ENCODE measurements at places on chromosomes 11 and 22. TPM values are rescaled to one million over a fixed set of nuclear protein-coding genes. Genes with fewer than 3 reads are reported as not detected.

RAB39A gene
- total RNA-seq = not detected

RFPL3 gene
- not detected for total RNA-seq

- peaks cover 33% of the 10 kb centered on the region for H3K36me3 ChIP-seq
- peak overlapping the region; percentile 35 for H3K4me3 ChIP-seq
- peak; percentile 93 for DNase-seq
Observed at GRCh38 chr22:30408388-30409102, 11.7 kb downstream of the SEC14L2 start.

DNA sequence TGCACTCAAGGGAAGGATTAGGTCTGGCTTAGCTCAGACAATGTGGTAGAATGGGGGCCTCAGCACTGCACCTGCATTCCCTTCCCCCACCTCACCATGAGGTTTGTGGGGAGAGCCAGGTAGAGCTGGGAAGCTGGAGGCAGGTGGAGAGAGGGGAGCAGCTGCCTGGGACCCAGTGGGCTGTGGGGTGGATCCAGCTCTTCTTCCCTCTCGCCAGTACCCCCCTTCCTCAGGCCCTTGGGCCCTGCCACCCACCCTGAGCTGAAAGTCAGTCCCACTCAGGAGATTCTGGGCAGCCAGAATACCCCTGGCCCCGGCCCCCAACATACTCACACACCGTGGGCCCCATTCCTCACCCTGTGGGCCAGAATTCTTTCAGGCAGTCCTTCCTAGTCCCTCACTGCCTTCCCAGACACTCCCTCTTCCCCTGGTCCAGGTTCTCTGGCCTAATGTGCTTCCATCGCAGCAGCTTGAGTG is 3.1 kb upstream of the POLD4 start:
- H3K4me3 ChIP-seq = 0 out of 2 replicates have a peak overlapping the region, but pooled peaks have one; percentile 5
- H3K27me3 ChIP-seq = peaks cover 5% of the 10 kb centered on the region
- no peak for DNase-seq
- no peaks in the 10 kb centered on the region for H3K36me3 ChIP-seq
- H3K4me1 ChIP-seq = peaks cover 58% of the 10 kb centered on the region

DNA sequence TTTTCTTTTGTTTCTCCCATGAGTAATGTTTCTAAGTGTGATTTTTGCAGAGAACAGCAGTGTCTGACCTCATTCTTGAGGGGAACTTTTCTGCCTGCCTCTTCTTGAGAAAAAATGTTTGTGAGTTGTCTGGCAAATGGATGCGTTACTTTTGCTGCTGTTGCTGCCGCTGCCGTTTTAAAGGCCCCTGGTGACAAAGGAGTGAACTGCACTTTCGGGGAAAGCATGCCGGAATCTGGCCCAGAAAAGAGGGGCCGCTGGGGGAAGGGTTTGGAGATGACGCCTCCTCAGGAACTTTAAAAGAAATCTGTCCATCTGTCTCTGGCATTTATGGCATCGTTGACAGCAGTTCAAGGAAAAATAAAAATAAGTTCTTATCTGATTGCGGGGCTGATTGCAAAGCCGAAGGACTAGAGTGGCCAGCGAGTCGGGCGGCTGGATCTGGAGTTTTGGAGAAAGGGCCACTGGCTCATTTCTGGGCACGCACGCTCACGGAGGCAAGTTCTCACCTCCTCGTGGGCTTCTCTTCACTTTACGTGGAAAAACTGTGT is 16.5 kb downstream of the ZBTB16 start:
- H3K27ac ChIP-seq = no peak overlapping the region
- H3K4me3 ChIP-seq = peak overlapping the region; percentile 16
- peaks cover 63% of the 10 kb centered on the region for H3K27me3 ChIP-seq
- no peaks in the 10 kb centered on the region for H3K36me3 ChIP-seq

DNA sequence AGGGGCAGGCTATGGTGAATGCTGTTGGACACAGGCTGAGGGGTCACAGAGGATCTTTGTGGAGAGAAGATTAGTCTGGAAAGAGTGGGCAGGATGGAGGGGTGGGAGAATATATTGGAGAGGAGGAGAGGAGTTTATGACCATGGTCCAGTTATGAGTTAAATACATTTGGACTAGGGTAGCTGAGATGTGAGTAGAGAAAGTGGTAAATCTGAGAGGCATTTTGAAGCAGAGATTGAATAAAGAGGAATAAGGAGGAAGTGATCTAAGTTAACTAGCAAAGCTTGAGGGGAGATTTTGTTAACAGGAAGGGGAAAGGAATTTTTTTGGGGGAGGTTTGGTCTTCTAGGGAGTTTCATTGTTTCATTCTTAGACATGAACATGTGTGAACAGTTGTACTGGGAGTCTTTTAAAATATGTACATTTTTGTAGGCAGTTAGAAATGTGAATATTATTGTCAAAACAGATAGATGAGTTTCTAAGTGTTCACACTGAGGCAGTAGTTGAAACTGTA is 43.1 kb upstream of the EED start:
- no peak overlapping the region for H3K27ac ChIP-seq
- H3K4me3 ChIP-seq = no peak overlapping the region
- H3K4me1 ChIP-seq = peaks cover 6% of the 10 kb centered on the region
- DNase-seq = no peak
- H3K36me3 ChIP-seq = no peaks in the 10 kb centered on the region

- no peaks in the 10 kb centered on the region for H3K27me3 ChIP-seq
- 0 out of 2 replicates have a peak, but pooled peaks cover 4% of the 10 kb centered on the region for H3K4me1 ChIP-seq
- H3K27ac ChIP-seq = no peak overlapping the region
- DNase-seq = no peak
- H3K4me3 ChIP-seq = no peak overlapping the region
- peaks cover 27% of the 10 kb centered on the region for H3K36me3 ChIP-seq
Observed at GRCh38 chr22:42214633-42215415, 55.6 kb downstream of the TCF20 start.

DNA sequence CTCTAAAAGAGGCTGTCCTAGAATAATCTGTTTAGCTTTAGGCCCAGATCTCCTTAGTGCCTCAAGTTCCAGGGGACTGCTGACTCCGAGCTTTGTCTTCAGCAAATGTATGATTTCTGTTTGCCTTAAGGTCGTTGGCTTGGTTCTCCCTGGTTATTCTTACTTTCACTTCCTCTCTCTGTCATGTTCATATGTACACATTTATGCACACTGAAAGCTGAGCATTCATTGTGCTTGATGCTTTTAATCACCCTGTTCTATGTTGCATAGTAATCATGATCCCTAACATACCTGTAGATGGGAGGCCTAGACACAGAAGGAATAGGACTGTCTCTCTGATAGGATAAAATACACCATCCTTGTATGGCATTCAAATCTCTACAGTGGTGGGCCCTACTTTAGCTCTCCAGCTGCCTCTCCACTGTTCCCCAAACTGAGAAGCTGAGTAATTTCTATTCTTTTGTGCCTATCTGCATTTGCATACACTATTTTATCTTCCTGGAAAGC is 7.2 kb downstream of the PPFIBP2 start:
- H3K4me3 ChIP-seq = no peak overlapping the region
- DNase-seq = no peak
- H3K27ac ChIP-seq = no peak overlapping the region
- no peaks in the 10 kb centered on the region for H3K4me1 ChIP-seq

DNA sequence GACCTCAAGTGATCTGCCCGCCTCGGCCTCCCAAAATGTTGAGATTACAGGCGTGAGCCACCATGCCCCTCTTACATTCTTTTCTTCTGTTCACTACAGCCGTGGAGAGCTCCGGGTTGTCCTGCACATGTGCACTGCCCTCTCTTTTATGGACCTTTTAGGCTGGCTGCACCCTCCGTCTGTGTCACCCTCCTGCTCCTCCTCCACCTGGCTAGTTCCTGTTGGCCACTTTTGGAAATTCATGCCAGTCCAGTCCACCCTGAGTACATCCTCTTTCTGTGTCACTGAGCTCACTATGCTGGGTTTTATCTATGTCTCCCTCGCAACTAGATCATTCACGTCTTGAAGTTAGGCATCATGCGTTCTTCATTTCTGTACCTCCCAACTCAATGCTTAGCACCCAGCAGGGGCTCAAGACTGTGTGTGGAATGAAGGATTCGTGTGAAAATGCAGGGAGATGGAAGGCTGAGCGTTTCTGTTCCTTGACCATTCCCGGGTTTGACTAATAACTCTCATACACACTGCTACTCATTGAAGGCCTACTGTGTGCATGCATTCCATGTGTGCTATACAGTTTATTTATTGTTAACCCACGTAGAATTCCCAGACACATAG is 60.6 kb downstream of the PTPRJ start:
- no peaks in the 10 kb centered on the region for H3K27me3 ChIP-seq
- no peaks in the 10 kb centered on the region for H3K36me3 ChIP-seq
- no peak for DNase-seq
- H3K4me1 ChIP-seq = peaks cover 29% of the 10 kb centered on the region
- H3K4me3 ChIP-seq = no peak overlapping the region
- H3K27ac ChIP-seq = no peak overlapping the region

Data from HFFc6 (cell line).